ENCODE measurements at places on chromosomes 11 and 22.
A peak's percentile ranks its signal among the peaks of the same experiment; 100 is the strongest.

DNA sequence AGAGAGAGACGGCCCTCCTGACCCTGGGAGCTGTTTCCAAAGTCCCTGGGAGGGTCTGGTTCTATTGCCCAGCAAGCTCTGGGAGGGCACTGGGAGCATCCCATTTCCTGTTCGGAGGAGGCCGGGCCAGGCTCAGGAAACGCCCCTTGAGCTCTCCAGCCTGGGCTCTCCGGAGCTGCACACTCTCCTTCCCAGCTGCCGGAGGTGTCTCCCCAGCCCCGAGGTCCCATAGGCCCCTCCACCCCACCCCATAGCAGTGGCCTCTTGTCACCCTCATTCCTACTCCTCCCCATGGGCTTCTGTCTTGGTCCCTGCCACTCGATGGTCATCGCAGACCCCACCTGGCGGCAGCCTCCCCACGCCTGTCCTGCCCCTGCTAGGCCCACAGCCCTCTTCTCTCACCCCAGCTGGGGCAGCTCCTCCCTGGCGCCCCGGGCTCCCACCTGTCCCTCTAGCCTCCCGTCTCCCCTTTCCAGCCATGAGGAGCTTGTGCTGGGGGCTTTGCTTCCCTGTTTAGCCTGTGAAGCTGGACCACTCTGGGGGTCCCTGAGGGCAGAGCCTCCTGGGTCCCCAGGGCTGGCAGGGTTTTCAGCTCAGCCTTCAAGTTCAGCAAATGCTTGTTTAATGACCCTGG, 2.8 kb downstream of the TSPAN32 start:
- DNase-seq, result no peak

- no peak for DNase-seq
Measured at GRCh38 chr11:11113626-11114025, 239.4 kb downstream of the CSNK2A3 start.

DNA sequence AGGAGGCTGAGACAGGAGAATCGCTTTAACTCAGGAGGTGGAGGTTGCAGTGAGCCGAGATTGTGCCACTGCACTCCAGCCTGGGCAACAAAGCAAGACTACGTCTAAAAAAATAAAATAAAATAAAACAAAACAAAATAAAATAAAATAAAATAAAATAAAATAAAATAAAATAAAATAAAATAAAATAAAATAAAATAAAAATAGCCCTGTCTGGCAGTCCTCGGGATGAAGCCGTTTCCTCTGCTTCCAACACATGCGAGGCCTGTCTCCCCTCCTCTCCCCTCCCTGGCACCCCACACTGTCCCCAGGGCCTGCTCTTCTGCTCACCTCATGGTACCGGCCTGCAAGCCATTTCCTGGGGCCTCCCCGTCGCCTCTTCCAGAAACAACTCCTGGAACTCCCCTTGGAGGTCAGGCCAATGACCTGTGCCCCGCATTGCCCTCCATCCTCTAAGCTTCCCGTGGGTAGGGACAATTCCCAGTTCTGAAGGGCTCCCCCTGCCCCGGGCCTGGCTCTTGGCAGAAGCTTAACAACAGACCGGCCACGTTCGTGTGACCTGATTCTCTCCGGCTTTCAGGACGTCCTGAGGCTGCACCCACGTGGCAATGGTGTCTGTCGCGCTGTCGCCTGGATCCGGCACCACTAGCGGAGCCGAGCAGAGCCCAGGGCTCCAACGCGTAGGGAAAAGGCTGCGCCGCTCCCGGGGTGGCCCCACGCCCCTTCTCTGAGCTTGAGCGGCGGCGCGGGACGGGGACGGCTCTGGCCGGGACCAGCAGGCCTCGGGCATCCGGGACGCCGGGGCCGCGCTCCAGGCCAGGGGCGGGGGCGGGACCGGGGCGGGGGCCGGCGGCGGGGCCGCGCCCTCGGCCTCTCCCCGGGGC, 456 bp upstream of the PARVB start:
- DNase-seq, result no peak

DNA sequence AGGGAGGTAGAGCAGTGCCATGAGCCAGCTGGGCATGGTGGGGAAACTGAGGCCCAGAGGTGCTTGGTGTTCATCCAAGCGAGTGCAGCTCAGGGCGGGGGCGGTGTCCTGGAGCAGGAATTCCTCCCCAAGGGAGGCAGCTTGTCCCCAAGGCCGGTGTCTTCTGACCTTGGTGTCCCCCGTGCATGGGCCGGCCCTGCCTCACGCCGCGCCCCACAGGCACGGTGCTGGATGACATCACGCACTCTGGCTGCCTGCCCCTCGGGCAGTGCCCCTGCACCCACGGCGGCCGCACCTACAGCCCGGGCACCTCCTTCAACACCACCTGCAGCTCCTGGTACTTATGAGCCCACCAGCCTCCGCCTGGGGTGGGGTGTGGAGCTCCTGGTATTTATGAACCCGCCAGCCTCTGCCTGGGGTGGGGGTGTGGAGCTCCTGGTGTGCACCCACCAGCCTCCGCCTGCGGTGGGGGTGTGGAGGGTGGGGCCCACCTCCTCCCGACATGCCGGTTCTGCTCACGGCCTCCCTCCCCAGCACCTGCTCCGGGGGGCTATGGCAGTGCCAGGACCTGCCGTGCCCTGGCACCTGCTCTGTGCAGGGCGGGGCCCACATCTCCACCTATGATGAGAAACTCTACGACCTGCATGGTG, 6.7 kb downstream of the MUC5B start:
- no peak for DNase-seq

GRCh38 chr11:86983021-86983488, 27.9 kb upstream of the FZD4 start:
- DNase-seq, result no peak

DNA sequence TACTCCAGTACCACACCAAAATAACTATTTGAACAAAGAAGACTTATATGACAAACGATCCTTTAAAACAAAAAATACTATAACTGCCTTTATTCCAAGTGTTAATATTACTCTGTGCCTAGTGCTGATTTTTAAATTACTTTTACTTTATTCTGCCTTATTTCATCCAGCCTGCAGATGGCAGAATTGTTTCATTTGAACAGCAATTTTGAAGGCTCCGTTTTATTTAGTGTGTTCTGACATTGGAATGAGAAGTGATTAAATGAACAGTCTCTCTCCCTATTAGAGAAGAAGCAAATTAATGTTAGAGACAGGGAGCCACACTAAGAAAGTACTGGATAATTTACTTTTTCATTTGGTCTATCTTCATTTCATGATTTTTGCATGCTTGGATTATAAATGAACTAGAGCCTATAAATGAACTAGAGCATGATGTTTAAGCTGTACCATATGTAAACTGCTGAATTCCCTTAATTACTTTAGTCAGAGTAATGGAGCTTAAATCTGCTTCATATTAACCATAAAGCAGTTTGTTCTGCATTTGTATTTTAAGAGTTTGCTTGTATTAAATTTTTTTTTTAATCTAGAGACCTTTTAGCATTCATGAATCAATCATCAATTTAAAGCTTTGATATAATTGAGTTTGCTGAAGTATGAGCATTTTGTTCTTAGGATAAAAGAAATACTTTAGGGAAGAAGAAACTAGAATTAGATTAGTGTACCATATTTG, 9.8 kb downstream of the PDHX start:
- DNase-seq, result peak; percentile 35

- DNase-seq, result no peak
Measured at GRCh38 chr11:95713428-95713827, 76.2 kb downstream of the FAM76B start.

DNA sequence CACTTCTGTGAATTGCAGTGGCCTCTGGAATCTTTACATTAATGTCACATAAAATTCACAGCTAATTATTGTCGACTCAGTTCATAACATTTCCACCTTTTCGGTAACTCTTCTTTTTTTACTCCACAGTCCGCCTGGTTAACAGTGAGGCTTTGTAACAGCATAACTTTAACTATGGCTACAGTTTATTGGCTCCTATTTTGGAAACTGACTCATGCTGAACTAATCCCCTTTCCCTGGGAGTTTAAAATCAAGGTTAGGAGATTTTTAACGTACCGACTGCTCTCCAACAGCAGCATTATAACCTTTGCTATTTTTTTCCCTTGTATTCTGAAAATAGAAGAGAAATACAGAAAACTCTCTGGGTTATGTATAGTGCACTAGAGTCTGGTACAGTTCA, 3.2 kb upstream of the POGLUT3 start:
- DNase-seq, result no peak

DNA sequence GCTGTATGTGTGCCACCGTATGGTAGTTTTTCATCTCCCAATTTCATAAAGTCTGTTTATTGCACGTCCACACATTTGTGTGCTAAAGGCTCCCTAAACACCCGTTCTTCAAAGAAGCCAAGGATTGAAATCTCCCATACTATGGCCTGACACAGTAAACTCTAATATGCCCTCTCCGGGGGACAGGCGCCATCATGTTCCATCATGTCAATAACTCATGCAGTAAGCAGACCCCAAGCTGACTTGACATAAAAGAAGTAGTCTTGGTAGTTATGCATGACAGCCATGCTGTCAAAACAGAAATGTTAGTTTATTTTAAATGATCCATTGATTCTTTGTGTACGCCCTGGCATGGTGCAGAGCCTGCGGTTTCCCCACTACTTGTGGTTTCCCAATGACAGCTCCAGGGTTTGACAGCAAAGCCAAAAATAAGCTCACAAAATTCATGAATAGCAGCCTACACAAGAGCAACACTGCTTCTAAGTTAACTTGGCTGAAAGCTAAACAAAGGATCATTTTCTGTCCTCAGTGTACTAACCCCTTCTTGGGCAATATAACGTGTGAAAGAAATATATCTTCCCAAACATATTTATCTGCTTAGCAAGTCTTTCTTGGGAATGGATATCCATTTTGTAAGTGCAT, 56.5 kb upstream of the CABP7 start:
- DNase-seq, result no peak

Data from putamen (tissue), 1 donor.